ENCODE measurements at places on chromosomes 2 and 18. TPM values are rescaled to one million over a fixed set of nuclear protein-coding genes. Genes with fewer than 3 reads are reported as not detected.

- H3K4me3 ChIP-seq = no peak overlapping the region
- H3K36me3 ChIP-seq = no peaks in the 10 kb centered on the region
- DNase-seq = no peak
- no peak overlapping the region for H3K27ac ChIP-seq
- H3K27me3 ChIP-seq = peaks cover 10% of the 10 kb centered on the region
These were observed 282.1 kb downstream of the ZNF516 start for GRCh38 chr18:76212960-76213359.

- peaks cover 4% of the 10 kb centered on the region for H3K27me3 ChIP-seq
- H3K4me1 ChIP-seq = no peaks in the 10 kb centered on the region
- no peak overlapping the region for H3K4me3 ChIP-seq
- H3K36me3 ChIP-seq = no peaks in the 10 kb centered on the region
- no peak for DNase-seq
These were observed 165.1 kb upstream of the NDUFV2 start for GRCh38 chr18:8937160-8938094.

DNA sequence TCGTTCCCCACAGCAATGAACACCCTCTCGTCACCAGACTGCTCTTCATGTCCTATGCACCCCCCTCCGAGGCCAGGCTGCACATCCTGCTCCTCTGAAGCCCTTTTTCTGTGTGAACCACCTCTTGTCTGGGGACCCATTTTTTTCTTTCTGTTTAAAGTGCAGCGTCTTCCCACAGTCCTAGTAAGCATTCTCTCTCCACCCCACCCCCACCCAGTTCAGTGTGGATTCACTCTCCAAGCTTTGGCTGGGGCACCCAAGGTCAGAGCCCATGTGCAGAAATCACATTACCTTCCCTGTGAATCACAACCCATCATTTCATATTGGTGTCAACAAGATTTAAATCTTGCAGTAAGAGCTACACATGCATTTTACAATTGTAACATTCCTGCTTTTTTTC is 26.4 kb upstream of the PKDCC start:
- H3K27ac ChIP-seq = no peak overlapping the region
- no peaks in the 10 kb centered on the region for H3K36me3 ChIP-seq
- H3K4me3 ChIP-seq = no peak overlapping the region
- no peaks in the 10 kb centered on the region for H3K4me1 ChIP-seq
- H3K27me3 ChIP-seq = peaks cover 6% of the 10 kb centered on the region
- no peak for DNase-seq

DNA sequence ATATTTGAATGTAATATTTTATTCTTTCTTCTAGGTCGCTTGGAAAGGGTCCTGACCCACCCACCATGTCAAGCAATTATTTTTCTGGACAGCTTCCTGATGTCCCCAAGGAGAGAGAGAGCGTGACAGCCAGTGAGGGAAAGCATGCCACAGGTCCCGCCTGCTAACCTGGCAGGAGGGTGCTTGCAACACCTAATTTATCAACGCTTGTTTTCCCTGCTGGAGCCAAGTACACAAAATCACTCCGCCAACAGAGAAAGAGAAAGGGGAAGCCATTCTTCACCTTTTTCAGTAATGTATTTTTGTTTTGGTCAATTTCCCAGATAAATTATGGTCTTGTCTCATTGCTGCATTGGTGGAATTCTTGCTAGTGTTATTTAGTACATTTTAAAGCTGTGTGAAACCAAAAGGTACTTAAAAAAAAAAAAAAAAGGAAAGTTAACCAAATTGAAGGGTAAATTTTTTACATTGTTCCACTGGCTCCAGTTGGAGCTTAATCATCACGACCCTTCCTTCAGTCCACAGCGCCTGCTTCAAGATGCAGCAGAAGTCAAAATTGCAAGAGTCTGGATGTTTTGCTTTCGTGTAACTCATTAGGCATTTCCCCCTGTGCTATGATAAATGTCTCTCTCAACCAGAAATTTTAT is 88.5 kb upstream of the COPS8 start:
- no peak overlapping the region for H3K27ac ChIP-seq
- H3K27me3 ChIP-seq = peaks cover 16% of the 10 kb centered on the region
- no peak for DNase-seq
- no peaks in the 10 kb centered on the region for H3K36me3 ChIP-seq
- no peaks in the 10 kb centered on the region for H3K4me1 ChIP-seq

- H3K27me3 ChIP-seq = no peaks in the 10 kb centered on the region
- no peak overlapping the region for H3K27ac ChIP-seq
- no peaks in the 10 kb centered on the region for H3K4me1 ChIP-seq
- H3K4me3 ChIP-seq = no peak overlapping the region
- no peaks in the 10 kb centered on the region for H3K36me3 ChIP-seq
These were observed 197.3 kb downstream of the SLC8A1 start for GRCh38 chr2:40254611-40255010.

GRCh38 chr2:160224060-160224459 is 24.0 kb upstream of the ITGB6 start:
- peak overlapping the region; percentile 73 for H3K27ac ChIP-seq
- peaks cover 16% of the 10 kb centered on the region for H3K27me3 ChIP-seq
- H3K4me1 ChIP-seq = peaks cover 64% of the 10 kb centered on the region
- H3K4me3 ChIP-seq = peak overlapping the region; percentile 45

GRCh38 chr2:231296401-231296974 is 98.1 kb downstream of the ARMC9 start:
- H3K27me3 ChIP-seq = no peaks in the 10 kb centered on the region
- no peaks in the 10 kb centered on the region for H3K4me1 ChIP-seq
- DNase-seq = no peak
- H3K4me3 ChIP-seq = no peak overlapping the region

GRCh38 chr2:220434385-220434784 is 807.0 kb downstream of the SLC4A3 start:
- no peak for DNase-seq
- H3K4me1 ChIP-seq = no peaks in the 10 kb centered on the region
- no peaks in the 10 kb centered on the region for H3K27me3 ChIP-seq
- no peak overlapping the region for H3K27ac ChIP-seq
- no peak overlapping the region for H3K4me3 ChIP-seq

DNA sequence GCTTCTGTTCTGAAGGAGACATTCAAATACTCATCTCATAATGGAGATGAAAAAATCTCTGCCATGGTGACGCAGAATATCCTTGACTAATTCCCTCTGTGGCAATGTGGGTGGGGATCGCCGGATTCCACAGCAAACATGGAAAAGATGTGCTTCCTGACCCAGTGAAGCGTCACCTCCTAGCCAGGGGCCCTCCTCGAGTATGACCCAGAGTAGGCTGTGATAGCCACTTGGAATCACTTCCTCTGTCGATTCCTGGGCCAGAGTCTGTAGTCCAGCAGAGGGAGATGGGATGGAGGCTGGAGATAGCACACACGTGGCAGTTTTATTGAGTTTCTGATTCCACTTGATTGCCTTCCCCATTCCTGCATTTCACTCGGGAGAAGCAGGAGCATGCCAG is 36.8 kb downstream of the DRC1 start:
- H3K4me3 ChIP-seq = no peak overlapping the region
- no peaks in the 10 kb centered on the region for H3K36me3 ChIP-seq
- H3K27ac ChIP-seq = no peak overlapping the region
- no peaks in the 10 kb centered on the region for H3K4me1 ChIP-seq

GRCh38 chr18:68406761-68407160 is 308.1 kb downstream of the TMX3 start:
- H3K4me3 ChIP-seq = no peak overlapping the region
- H3K27ac ChIP-seq = no peak overlapping the region
- H3K36me3 ChIP-seq = no peaks in the 10 kb centered on the region
- H3K27me3 ChIP-seq = peaks cover 2% of the 10 kb centered on the region
- DNase-seq = no peak
- H3K4me1 ChIP-seq = no peaks in the 10 kb centered on the region

The ZNF396 gene
- total RNA-seq = 1.6 TPM

The FAM161A gene
- 7.0 TPM for total RNA-seq

The CFAP221 gene
- not detected for total RNA-seq

The GKN1 gene
- not detected for total RNA-seq

The SLC40A1 gene
- 4.7 TPM for total RNA-seq

The SERPINB11 gene
- total RNA-seq = not detected

The CWC22 gene
- 23.6 TPM for total RNA-seq

The TMEM17 gene
- total RNA-seq = 0.24 TPM

Data from activated CD4-positive, alpha-beta memory T cell treated with anti-CD3 and anti-CD28 coated beads for 36 hours (primary cell).